ENCODE measurements at places on chromosomes 4 and X. TPM values are rescaled to one million over a fixed set of nuclear protein-coding genes. Genes with fewer than 3 reads are reported as not detected.

GRCh38 chr4:138611721-138612120, 369.6 kb upstream of the SLC7A11 start:
- DNase-seq: no peak

- no peak for DNase-seq
Measured at GRCh38 chr4:10273030-10273429, 156.4 kb upstream of the WDR1 start.

DNA sequence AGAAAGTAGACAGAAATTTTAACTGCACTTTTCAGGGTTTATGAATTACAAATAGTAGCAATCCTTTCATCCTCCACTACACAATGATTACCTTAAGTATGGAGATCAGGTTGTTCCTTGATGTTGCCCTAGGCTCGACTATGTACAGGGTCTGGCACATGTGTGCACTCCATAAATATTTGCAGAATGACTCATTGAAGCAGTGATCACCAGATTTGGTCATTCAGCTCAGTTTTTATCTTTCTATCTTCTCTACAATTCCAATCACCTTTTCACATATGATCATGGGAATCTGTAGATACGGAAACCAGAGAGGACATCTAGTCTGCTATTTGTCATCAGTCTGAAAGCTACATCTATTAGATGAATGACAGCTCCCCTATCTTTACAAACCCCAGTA, 171.7 kb upstream of the HCCS start:
- no peak for DNase-seq

DNA sequence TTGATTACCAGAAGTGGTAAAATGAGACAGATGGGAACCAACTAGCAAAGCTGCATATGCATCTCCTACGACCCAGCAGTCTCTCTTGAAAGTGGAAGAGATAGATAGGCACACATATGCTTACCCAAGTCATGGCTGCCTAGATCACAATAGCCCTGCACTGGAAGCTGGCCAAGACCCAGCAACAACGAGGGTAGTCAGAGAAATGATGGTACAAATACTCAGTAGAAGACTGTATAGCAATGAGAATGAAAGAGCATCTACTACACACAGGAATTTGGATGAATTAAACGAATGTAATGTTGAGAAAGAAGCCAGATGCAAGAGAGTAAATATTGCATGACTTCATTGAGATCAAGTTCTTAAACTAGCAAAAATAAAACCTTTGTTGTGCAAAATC, 100.3 kb upstream of the FAT1 start:
- no peak for DNase-seq

DNA sequence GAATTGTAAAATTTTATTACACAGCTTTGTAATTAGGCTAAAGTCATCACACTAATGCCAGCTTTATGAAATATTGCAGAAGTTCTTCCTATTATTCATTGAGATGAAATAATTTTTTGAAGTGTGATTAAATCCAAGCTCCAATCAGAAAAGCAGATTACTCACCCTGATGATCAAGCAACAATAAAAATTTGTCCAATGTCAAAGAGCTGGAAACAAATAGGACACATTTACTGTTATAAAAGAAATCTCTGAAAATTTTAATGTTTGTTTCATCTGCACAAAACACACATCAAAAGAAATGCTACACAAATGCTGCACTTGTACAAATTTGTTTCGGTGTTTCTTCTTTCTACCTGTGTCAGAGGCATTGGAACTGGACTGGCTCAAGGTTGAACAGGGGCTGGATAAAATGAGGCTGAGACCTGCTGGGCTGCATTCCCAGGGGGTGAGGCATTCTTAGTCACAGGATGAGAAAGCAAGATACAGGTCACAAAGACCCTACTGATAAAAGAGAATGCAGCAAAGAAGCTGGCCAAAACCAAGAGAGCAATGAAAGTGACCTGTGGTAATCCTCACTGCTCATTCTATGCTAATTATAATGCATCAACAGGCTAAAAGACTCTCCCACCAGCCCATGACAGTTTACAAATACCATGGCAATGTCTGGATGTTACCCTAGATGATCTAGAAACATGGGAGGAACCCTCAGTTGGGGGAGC, 78.3 kb downstream of the GASK1B start:
- peak; percentile 39 for DNase-seq

- DNase-seq: no peak
Measured at GRCh38 chrX:81082649-81083048, 119.1 kb downstream of the HMGN5 start.

Gene TMPRSS11A
- total RNA-seq: not detected

Gene JAKMIP1
- not detected for total RNA-seq

Gene FAM53A
- 4.3 TPM for total RNA-seq

Gene PFKFB1
- not detected for total RNA-seq

Gene ZFYVE28
- total RNA-seq: 10.5 TPM
